ENCODE measurements at places on chromosomes 3 and 15.

- DNase-seq = no peak
Measured at GRCh38 chr3:9937486-9938238, 4.0 kb downstream of the CRELD1 start.

DNA sequence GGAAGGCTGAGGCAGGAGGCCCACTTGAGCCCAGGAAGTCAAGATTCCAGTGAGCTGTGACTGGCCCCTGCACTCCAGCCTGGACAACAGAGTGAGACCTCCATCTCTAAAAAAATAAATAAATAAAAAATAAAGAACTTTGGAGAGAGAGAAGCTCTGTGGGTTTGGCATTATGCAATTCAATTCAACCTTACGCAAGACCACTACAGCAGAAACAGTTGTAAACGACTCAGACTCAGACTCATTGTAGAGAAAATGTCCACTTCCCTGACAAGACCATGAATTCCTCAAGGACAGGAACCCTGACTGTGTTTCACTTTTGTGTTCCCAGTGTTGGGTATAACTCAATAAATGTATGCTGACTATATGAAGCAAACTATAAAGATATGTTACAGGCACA, 90.3 kb upstream of the C3orf80 start:
- no peak for DNase-seq

GRCh38 chr3:184741259-184741556, 29.3 kb upstream of the MAGEF1 start:
- no peak for DNase-seq

DNA sequence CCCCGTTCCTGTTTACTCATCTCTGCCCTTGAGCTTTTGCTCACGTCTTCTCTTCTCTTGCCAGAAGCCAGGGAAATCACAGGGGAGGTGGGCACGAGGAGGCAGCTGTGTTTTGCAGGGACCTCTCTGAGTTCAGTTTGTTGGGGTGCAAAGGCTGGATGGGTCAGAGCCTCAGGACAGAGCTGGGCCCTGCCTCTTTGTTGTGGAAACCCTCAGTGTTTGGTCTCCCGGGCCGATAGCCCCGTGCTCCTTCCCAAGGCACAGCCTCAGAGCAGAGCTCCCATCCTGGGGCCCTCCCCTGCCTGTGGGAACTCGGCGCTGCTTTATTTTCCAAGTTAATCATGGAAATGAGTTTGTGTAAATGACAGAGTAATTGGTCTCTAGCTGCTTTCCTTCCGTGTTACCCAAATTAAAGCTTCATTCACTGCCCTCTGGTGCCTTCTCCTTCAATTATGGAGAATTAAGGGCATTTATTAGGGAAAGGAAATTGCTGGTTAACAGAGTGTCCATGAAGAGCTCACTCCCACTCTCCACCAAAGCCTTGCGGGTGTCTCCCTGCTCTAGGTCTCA, 40.9 kb downstream of the BDH1 start:
- DNase-seq = no peak

GRCh38 chr15:82810061-82810889, 847 bp downstream of the WHAMM start:
- no peak for DNase-seq

- no peak for DNase-seq
Measured at GRCh38 chr15:74403588-74403919, 30.2 kb downstream of the SEMA7A start.

DNA sequence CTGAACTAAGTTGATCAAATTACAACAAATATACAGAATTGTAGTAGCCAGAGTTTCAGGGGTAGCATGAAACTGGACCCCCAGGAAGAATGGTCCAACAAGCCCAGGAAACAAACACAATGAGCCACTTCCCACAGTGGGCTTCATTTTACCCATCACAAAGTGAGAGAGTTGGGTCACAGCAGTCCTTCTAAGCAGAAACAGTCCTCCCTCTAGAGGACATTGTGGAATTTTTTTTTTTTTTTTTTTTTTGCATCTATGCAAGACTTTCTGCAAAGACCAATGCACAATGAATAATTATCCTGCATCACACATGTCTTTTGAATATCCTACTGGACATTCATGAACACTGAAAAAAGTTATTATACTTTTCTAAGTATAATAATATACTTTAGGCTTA, 73.8 kb upstream of the ATP13A5 start:
- no peak for DNase-seq

- DNase-seq = no peak
Measured at GRCh38 chr3:67819447-67819846, 165.0 kb upstream of the SUCLG2 start.

DNA sequence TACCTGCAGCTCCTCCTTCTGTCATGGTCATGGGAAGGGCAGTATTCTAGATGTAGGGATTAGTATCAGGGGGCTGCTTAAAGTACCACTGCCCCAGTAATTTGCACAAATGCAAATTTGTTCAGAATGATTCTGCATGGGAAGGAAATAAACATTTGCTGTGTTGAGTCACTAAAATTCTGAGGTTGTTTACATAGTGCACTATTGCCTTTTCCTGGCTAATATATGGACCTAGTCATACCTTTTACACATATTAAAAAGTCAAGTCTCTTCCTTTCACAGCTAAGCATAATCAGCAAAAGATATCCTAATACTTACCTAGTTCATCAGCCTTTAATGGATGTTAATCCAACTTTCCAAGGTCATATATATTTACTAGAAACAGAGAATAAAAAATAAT, 746.4 kb upstream of the NR2F2 start:
- no peak for DNase-seq

DNA sequence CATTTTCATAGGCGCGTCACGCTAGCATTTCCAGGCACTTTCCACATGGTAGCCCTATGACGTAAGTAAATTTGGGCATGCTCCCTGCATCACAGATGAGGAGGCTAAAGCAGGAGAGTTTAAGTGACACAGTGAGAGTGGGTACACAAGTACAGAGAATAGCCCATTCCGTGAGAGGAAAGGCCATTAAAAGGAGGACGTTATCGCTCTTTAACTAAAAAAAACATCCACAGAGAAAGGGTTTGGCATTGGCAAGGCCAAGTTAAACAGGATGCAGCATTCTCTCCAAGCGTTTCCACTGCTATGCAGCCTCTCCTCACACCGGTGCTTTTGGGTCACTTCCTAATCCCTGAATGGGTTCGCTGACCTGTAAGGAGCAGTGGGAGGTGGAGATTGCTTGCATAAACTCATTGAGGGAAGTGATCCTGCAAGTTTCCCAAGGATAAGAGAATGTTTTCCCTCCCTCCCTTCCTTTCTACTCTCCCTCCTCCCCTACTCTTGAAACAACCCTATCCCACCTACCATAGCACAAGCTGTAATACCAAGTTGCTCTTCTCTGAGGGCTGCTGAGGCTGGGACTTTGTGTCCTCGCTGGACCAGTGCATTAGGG, 147.7 kb downstream of the VGLL4 start:
- no peak for DNase-seq

GRCh38 chr3:168585544-168585943, 489.8 kb upstream of the GOLIM4 start:
- no peak for DNase-seq

- no peak for DNase-seq
Measured at GRCh38 chr3:140850210-140850955, 91.3 kb upstream of the SLC25A36 start.

GRCh38 chr3:152508705-152509104, 240.0 kb downstream of the MBNL1 start:
- DNase-seq = no peak

- DNase-seq = no peak
Measured at GRCh38 chr3:172559020-172559419, 35.8 kb upstream of the TNFSF10 start.

DNA sequence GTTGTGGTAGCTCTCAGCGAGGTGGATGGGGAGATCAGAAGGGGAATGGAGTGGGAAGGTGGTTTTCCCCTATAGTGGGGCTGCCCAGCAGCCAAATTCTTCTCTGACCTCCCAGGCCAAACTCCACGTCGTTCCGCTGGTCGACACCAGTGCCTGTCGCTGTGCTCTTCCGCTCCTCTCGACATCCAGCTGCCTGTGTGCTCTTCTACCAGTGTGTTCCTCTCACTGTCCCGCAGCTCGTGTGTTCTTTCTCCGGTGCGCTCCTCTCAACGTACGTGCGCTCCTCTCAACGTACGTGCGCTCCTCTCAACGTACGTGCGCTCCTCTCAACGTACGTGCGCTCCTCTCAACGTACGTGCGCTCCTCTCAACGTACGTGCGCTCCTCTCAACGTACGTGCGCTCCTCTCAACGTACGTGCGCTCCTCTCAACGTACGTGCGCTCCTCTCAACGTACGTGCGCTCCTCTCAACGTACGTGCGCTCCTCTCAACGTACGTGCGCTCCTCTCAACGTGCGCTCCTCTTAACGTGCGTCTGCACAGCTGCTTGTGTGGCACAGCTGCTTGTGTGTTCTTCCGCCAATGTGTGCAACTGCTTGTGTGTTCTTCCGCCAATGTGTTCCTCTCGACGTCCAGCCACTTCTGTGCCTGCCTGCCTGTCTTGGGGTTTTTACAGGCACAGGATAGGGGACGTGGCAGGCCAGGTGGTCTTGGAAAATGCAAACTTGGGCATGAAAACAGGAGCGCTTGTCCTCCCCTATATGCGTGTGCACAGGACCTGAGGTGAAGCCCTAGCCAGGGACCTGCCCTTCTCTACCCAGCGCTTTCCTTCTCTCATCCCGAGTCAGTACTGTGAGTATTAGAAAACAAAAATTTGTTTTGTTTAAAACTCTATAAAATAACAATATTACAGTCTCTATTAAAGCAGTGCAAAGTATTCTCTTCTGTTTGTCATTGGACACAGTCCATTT, 991.1 kb downstream of the GBE1 start:
- no peak for DNase-seq

GRCh38 chr3:14216257-14217048, 37.8 kb downstream of the LSM3 start:
- no peak for DNase-seq

- DNase-seq = no peak
Measured at GRCh38 chr15:74207652-74208440, 5.3 kb upstream of the STRA6 start.

DNA sequence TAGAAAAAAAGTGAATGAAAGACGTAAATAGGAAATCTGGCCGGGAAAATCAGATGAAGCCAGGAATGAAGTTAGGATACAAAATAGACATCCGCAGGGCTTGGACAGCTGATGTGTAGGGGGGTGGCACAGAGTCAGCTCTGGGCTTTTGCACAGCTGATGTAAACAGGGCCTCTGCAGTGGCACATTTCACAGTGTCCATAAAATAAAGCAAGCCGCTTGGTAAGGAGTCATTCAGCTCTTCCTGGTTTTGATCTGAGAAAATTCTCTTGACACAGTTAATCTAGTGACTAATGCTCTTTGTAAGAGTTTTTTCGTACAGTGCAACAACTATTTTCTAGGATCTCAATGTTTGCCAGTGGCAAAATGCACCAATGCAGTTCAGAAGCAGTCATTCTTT, 153.3 kb downstream of the USP13 start:
- DNase-seq = no peak

GRCh38 chr3:17891139-17891856, 148.9 kb upstream of the TBC1D5 start:
- DNase-seq = no peak

DNA sequence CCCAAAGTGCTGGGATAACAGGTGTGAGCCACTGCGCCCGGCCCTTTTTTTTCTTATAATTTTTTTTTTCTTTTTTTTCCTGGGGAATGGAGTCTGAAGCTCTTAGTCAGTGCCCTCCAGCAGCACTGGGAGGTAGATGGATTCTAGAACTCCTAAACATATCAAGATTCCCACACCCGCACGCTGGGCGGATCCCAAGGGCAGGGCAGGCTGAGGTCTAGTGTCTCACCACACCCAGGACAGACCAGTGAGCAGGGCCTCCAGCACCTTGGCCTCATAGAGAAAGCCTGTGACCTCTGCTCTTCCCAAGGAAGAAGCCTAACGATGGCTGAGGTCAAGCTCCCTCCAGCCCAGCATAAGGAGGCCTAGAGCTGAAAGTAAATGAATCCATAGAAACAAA, 153.7 kb upstream of the MEF2A start:
- DNase-seq = no peak

- DNase-seq = no peak
Measured at GRCh38 chr3:27606537-27606936, 115.6 kb downstream of the EOMES start.

- DNase-seq = no peak
Measured at GRCh38 chr3:120710369-120710768, 28.3 kb upstream of the HGD start.

All from NCI-H1417 treated with DMSO at 0.1 percent for 48 hours (cell line).